ENCODE measurements at places on chromosomes 4 and X. TPM values are rescaled to one million over a fixed set of nuclear protein-coding genes. Genes with fewer than 3 reads are reported as not detected.

Gene TMPRSS11A
- total RNA-seq: not detected

Gene SRPX2
- 65.9 TPM for total RNA-seq

Gene SPANXA1
- total RNA-seq: 4.7 TPM

Gene TEX13B
- total RNA-seq: not detected

Gene XPNPEP2
- not detected for total RNA-seq

Gene ATOH1
- not detected for total RNA-seq

Gene PHOX2B
- total RNA-seq: not detected

Gene PABPC5
- not detected for total RNA-seq

Gene TMEM35A
- total RNA-seq: not detected

Gene GYPE
- total RNA-seq: not detected

Gene TCEANC
- 0.96 TPM for total RNA-seq

Gene MED12
- 32.7 TPM for total RNA-seq

Gene JAKMIP1
- total RNA-seq: not detected

Gene LDB2
- not detected for total RNA-seq

Gene EPGN
- 4.5 TPM for total RNA-seq

Gene TLR1
- total RNA-seq: 3.0 TPM

Gene CT47B1
- not detected for total RNA-seq

Gene PDGFRA
- total RNA-seq: not detected

Gene MAGEA10
- not detected for total RNA-seq

Gene TRIM75
- not detected for total RNA-seq
